Naive thymus-derived CD4-positive, alpha-beta T cell (primary cell): ENCODE measurements at places on chromosomes 7 and 10.
A peak's percentile ranks its signal among the peaks of the same experiment; 100 is the strongest.

GRCh38 chr7:100266576-100267354 is 40.7 kb upstream of the SPDYE3 start:
- no peak for DNase-seq

DNA sequence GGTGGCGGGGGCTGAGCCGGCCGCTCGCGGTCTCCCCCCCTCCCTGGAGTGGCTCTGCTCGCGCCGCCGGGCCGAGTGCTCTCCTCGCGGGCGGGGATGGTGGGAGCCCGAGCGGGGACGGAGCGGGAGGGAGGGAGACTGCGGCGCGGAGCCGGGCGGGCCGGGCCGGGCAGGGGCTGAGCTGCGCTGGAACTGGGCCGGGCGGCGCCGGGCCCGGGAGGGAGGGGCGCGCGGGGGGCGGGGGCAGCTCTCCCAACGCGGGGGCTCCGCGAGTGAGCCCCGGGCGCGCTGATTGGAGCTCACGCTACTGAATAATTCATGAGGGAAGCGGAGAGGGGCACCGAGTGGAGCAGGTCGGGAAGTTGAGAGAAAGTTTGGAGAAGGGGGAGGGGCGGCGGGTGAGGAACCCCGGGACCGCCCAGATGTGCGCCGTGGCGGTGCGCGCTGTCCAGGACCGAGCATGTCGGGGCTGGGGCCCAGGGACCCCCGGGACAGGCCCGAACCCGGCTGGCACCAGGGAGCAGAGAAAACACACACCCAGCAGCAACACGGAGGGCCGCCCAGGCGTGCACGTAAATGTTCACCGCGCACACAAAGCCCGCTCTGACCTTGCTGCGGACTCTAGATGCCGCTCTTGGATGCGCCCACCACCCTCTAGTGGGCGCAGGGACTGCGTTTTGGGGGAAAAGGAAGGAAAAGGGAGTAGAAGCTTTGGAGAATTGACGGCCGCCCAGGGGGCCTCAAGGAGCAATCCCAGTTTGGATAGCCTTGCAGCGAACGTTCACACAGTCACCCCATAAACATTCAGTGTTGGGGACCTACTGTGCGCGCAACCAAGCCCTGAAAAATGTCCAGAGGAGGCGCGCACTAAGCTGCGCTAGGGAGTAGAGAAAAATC is at the start of gene EPHB4:
Gene EPHB4, minus strand, starts transcription at position 194 of the 897 bp plus-strand sequence. CDS start 493 bp downstream, outside the sequence.
- no peak for DNase-seq

- no peak for DNase-seq
Measured at GRCh38 chr10:55358539-55358938, 557.5 kb upstream of the PCDH15 start.

DNA sequence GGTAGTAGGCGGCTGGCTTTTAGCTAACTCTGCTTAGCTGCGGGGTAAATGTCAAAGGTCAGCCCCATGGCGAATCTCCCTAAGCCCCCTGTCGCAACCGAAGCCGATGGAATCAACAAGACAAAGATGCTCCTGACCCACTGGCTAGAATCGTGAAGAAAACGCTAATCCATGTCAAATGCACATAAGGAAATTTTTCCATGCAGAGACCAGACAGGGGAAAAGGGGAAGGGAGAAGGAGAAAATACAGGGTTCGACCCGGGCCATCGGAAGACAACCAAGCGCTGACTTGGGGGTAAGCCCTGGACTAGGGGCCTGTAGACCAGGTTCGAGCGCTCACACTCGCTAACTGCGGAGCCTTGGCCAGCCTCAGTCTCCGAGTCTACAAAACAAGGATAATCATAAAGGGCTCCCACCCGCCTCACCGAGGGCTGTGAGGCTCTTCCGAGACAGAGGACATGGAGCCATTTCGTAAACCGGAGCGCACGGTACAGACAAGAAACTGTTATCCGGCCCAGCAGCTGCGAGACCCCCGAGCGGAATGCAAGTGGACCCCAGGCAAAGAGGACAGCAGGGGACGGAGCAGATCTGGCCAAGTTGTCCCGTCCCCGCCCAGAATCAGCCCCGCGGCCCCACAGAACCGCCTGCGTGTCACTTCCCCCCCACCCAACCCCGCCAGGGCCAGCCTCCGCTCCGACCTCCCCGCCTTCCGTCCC is 507 bp downstream of the SAR1A start:
- no peak for DNase-seq

DNA sequence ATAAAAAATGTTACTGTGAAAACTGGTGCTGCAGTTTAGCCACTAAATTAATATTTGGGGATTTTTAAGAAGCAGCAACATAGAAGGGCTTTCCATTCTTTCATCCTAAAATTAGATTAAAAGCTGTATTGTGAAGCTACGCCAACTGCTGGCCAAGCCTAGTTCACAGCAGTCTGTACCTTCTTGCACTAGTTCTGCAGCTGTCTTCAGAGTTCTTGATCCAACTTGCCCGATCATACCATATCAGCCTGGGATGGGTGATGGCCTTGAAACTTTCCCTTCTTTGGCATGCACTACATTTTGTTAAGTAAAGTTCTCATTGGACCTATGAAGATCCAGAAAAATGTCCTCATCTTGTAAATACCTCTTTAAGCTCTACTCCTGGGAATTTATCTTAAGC is 20.3 kb upstream of the PANK1 start:
- no peak for DNase-seq

DNA sequence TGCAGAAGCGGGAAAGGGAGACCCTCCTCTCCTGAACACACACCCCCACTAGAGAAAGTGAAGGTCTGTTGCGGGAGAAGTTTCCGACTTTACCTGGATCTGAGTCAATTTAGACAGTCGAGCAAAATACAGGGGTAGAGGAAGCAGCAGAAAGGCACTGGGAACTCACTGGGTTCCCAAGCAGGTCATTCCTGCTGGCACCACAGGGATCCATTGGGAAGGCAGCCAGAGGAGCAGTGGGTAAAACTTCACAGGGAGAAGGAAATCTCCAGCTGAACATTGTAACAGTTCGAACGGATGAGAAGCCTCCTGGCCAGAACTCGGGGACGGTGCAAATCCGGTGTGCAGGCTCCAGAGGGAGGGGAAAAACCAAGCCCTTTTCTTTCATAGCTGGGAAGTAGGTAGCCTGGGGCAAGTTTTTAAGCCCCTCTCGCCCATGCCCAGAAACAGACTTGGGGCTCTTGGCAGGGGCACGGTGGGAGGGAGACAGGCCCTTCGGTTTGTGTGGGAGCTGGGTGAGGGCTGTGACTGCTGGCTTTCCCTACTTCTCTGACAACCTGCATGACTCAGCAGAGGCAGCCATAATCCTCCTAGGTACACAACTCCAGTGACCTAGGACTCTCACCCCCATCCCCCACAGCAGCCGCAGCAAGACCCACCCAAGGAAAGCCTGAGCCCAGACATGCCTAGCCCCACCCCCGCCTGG is 51.9 kb downstream of the DDC start:
- DNase-seq = no peak

DNA sequence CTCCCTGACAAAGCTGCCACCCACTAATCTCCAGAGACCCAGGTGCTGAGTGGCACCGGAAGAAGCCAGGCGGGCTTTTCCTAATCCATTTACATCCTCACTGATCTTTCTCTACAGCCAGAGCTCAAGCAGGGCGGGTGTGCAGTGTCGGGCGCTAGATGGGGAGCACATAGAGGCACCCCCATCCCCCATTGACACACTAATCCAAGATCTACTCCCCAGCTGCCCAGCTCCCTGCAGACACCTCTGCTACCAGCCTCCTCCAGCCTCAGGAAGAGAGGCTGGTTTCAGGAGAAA is 22.2 kb downstream of the FRMPD2 start:
- no peak for DNase-seq

- DNase-seq = no peak
Measured at GRCh38 chr7:5218564-5219360, 28.7 kb downstream of the WIPI2 start.

GRCh38 chr10:17685233-17685840 is 41.4 kb downstream of the STAM start:
- DNase-seq = no peak

GRCh38 chr7:101576998-101577397 is 52.1 kb downstream of the MYL10 start:
- DNase-seq = no peak

GRCh38 chr10:132752378-132752777 is 33.6 kb downstream of the NKX6-2 start:
- no peak for DNase-seq

GRCh38 chr7:142412551-142413193 is 154.8 kb upstream of the PRSS58 start:
- peak; percentile 19 for DNase-seq

DNA sequence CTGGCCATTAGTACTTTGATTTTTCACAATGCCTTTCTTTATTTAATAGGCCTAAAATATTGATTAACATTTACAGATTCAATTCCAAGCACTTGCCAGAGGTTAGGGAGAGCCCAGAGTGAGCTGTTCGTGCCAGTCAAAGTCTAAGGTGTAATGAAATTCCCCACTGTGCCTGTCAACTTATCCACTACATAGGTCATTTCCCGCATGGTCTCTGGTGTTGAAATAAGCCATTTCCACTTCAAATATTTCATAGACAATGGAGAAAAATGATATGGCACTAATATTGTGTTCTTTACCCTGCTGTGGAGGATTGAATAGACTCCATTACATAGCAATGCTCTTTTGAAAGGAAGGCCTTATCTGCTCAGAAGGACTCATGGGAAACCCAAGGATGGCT is 978.1 kb upstream of the CELF2 start:
- no peak for DNase-seq

- DNase-seq = no peak
Measured at GRCh38 chr10:19929506-19930140, 113.4 kb downstream of the PLXDC2 start.

GRCh38 chr7:10973942-10974911 is 555 bp downstream of the PHF14 start:
- DNase-seq = no peak

DNA sequence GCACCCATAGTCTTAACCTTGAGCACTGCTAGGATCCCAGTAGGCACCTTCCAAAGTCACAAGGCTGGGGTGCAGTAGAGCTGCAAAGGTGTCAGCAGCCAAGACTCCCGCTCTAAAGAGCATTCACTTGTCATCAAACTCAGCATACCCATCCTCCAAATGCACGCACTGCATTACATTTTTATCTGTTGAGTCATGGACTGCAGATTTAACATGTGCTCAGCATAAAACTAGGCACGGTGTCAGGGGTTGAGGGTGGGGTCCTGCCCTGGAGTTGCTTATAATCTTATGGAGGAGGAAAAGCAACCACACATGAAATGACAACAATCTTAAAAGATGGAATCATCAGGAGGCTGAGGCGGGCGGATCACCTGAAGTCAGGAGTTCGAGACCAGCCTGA is 102.6 kb downstream of the PARP12 start:
- no peak for DNase-seq
